ENCODE measurements at places on chromosomes 3 and 15.

GRCh38 chr3:40768046-40768445, 243.3 kb downstream of the ZNF621 start:
- DNase-seq: no peak

DNA sequence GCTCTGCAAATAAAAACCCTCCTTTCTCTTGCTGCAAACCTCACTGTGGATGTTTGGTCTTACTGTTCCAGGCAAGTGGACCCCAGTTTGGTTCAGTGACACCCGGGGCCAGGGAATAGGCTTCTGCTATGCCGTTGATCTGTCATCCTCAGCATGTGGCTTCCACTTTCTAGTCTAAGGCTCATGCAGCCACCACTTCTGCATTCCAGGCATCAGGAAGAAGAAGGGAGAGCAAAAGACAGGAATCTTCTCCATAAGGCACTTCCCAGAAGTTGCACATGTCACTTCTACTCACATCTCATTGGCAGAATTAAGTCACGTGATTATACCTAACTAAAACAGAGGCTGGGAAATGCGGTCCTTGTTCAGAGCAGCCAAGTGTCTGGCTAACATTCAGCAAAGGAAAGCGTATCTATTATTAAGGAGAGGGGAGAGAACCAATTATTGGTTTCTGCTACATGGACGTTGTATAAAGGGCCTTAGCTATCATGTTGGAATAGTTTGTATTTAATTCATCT, 173.6 kb upstream of the PFN2 start:
- DNase-seq: no peak

DNA sequence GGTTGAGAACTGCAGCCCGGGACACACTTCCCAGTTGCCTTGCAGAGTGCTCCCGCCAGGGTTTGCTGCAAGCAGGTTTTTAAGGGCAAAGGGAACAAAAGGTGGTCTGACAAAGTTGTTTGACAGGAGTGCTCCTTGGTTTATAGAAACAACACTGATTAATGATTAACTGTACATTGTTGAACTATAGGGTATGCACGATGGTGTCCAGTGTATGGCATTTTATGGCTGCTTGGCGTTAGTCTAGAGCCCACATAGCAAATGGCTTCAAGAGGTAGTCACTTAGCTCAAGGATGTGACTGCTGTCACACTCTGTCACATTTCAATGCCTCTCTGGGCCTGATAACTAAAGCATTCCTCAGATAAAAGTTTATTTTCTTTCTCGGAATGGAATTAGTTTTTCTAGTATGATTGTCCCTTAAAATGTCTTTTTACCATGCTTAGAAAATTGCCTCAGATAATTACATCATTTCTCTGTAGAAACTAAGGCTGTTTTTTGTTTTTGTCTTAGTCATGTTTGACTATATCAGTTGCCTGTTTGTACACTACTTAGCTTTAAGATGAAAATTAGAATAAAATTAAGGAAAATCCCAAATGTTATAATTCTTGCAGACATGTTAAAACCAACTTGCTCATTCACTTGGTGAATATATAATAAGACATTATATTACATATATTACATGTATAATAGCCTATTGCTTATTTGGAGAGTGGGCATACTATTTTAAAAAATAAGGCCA, 61.3 kb upstream of the GATM start:
- DNase-seq: no peak

DNA sequence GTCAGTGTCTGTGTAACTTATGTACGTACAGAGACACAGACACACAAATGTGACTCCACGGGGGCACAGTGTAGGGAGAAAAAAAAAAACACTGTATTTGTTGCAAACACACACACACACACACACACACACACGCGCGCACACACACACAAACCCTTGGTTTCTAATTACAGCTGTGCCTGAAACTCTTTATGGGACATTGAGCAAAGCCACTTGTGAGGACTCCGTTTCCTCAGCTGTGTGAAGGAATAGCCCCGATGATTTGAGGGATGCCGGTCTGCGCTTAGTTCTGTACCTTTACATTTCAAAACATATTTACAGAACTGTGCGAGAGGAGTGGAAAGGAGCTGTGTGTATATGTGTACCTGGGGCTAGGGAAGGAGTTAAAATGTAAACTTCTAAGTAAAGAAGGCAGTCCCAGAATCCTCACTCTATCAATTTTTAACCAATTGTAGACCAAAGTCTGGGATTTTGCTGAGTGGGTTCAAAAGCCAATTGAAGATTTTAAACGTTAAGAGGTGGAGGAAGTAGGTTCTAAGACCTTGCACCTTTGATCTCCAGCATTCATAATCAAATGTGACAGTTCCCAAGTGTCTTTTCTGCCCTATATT, 5.3 kb upstream of the BCL6 start:
- DNase-seq: no peak

- no peak for DNase-seq
These were observed 348.8 kb upstream of the BCHE start for GRCh38 chr3:166186003-166186402.
